ENCODE measurements at places on chromosomes 2 and 18. TPM values are rescaled to one million over a fixed set of nuclear protein-coding genes. Genes with fewer than 3 reads are reported as not detected.

Gene RGPD4
- not detected for total RNA-seq

Gene MYO5B
- total RNA-seq = 0.27 TPM

Gene CDCA7
- 81.4 TPM for total RNA-seq

Gene DAW1
- total RNA-seq = not detected

Gene NPAS2
- 1.5 TPM for total RNA-seq

Gene GPR155
- 19.2 TPM for total RNA-seq

Gene SERPINB3
- not detected for total RNA-seq

Gene NEU4
- 0.29 TPM for total RNA-seq

Gene ADAM23
- not detected for total RNA-seq

Gene SKOR2
- not detected for total RNA-seq

Gene TPO
- not detected for total RNA-seq

Gene FBXO48
- total RNA-seq = 2.5 TPM

Gene AOX1
- 0.32 TPM for total RNA-seq

Gene LINC00305
- total RNA-seq = not detected

Gene LHCGR
- total RNA-seq = not detected

Gene PIGN
- total RNA-seq = 28.0 TPM

Gene ABI2
- total RNA-seq = 34.0 TPM

Gene SLC4A5
- 3.7 TPM for total RNA-seq

Gene ERBB4
- not detected for total RNA-seq

Gene CRYGC
- not detected for total RNA-seq

Gene PRKAG3
- total RNA-seq = not detected

Gene INO80D
- 34.1 TPM for total RNA-seq

Gene CRACDL
- total RNA-seq = 1.2 TPM

Gene CCDC68
- not detected for total RNA-seq

Gene SLC16A14
- total RNA-seq = 0.22 TPM

Gene TYW5
- 13.4 TPM for total RNA-seq

Gene UGT1A7
- not detected for total RNA-seq

Gene MAPK4
- total RNA-seq = not detected

Gene PAX8
- total RNA-seq = 0.66 TPM

Gene TTN
- 9.7 TPM for total RNA-seq

Gene LYPD6
- total RNA-seq = not detected

Gene LIMS3
- 0.59 TPM for total RNA-seq

Gene TXNDC2
- total RNA-seq = not detected

Gene SERPINE2
- 19.4 TPM for total RNA-seq

Gene SRD5A2
- total RNA-seq = not detected

Gene GNAL
- 3.6 TPM for total RNA-seq

Gene NT5DC4
- total RNA-seq = not detected

Gene CNDP1
- total RNA-seq = 0.20 TPM

Gene PPP1R1C
- total RNA-seq = not detected

Gene SLC11A1
- 0.32 TPM for total RNA-seq

Gene TMEM169
- 2.1 TPM for total RNA-seq

Gene PSMA8
- 0.27 TPM for total RNA-seq

Gene SKA1
- total RNA-seq = 27.0 TPM

Gene GALNT13
- total RNA-seq = not detected

Gene DLGAP1
- 0.44 TPM for total RNA-seq

Gene TBR1
- total RNA-seq = 0.05 TPM

Gene MPV17
- 105 TPM for total RNA-seq

Gene ATP5MC3
- 218 TPM for total RNA-seq

Gene CYP27A1
- 0.17 TPM for total RNA-seq

Gene GRHL1
- total RNA-seq = 1.8 TPM

Gene NRBP1
- 104 TPM for total RNA-seq

Gene SERPINB4
- total RNA-seq = not detected

Gene SFXN5
- total RNA-seq = 10.3 TPM

Gene VSNL1
- not detected for total RNA-seq

Gene GATA6
- total RNA-seq = not detected

Gene PROKR1
- total RNA-seq = 0.05 TPM

Gene INPP5D
- 128 TPM for total RNA-seq

Gene AMER3
- total RNA-seq = not detected

Data from T-helper 1 cell treated with Interleukin-12 subunit alpha and Interleukin-12 subunit beta and Interleukin-4 antibody, amounts not matched to agents 30 ng/mL and 1 ng/mL, for 36 hours (primary cell).